ENCODE measurements at places on chromosomes 13 and 19.

DNA sequence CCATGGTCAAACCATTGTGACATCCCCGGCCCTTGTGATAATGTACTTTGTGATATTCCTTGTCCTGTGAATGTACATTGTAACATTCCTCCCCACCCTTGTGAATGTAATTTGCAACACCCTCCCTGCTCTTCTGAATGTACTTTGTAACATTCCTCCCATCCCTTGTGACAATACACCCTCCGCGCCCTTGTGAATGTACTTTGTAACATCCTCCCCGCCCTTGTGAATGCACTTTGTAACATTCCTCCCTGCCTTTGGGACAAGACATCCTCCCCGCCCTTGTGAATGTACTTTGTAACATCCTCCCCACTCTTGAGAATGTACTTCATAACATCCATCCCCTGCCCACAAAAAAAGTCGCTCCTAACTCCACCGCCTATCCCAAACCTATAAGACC lies 17.1 kb downstream of the ZNF846 start:
- no peak for DNase-seq

- no peak for DNase-seq
Observed at GRCh38 chr13:75795274-75795673, 159.1 kb downstream of the LMO7 start.

DNA sequence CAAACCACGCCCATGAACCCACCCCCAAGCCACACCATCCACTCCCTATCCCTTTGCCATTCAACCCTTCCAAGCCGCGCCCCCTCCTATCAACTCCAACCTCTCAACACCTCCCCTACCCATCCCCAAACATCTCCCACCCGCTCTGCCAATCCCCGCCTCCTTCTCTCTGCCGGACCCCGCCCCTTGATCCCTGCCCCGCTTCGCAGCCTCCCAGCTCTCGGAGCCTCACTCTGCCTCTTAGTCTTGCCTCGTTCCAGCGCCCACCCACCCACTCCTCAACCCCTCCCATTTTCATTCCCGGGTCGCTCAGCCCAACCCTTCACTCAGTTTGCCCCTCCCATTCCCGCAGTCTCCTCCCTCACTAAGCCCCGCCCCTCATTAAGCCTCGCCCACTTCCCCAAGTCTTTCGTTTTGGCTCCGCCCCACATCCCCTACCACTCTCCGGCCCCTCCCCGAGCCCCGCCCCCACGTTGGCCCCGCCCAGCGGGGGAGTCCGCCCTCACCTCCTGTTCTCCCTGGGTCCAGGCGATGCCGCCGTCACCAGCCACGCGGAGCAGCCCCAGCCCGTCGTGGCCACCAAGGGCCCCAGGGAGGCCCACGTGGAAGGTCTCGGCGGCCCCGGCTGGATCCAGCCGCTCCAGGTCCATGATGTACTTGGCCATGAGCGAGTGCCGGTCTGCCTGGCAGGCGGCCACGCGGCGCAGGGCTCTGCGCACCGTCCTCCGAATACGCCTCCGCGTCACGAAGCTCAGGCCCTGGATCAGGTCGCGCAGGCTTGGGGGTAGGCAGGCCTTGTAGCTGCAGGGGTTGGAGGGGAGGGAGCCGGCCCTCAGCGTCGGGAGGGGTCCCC lies 5.7 kb downstream of the JAK3 start:
- DNase-seq: no peak

GRCh38 chr19:53982001-53982451 lies 9.4 kb upstream of the CACNG6 start:
- no peak for DNase-seq

GRCh38 chr19:10374931-10375330 lies 5.4 kb downstream of the TYK2 start:
- DNase-seq: no peak

GRCh38 chr19:49514151-49514550 lies 1.7 kb downstream of the FCGRT start:
- no peak for DNase-seq

Data from activated CD4-positive, CD25-positive, alpha-beta regulatory T cell treated with anti-CD3 and anti-CD28 coated beads, Interleukin-2, amount 50 U/mL, for 16 hours (primary cell).